ENCODE measurements at places on chromosomes 12 and 14.

DNA sequence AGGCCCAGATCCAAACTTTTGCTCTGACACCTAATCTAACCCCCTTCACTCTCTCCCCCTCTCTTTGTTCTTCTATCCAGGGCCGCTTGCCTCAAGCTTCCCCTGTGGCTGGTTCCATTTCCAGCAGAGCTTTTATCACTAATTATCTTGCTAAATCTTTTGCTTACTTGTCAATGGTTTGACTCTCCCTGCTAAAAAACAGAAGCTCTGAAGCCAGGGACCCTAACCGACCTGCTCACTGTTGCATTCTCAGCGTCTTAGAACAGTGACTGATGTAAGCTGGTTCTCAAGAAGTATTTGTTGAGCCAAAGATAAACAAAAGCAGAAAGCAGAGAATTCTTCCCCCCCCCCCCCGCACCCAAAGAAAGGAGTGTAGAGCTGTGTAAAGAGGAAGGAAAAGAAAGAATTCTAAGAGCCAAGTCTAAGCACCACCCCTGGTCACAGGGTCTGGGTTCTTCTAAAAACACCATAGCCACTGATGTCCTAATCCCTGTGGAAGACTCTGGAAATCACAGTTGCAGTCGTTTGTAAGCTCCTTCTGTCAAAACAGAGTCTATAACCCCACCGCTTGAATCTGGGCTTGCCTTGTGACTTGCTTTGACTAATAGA lies 385.8 kb downstream of the MED13L start:
- no peak for DNase-seq

DNA sequence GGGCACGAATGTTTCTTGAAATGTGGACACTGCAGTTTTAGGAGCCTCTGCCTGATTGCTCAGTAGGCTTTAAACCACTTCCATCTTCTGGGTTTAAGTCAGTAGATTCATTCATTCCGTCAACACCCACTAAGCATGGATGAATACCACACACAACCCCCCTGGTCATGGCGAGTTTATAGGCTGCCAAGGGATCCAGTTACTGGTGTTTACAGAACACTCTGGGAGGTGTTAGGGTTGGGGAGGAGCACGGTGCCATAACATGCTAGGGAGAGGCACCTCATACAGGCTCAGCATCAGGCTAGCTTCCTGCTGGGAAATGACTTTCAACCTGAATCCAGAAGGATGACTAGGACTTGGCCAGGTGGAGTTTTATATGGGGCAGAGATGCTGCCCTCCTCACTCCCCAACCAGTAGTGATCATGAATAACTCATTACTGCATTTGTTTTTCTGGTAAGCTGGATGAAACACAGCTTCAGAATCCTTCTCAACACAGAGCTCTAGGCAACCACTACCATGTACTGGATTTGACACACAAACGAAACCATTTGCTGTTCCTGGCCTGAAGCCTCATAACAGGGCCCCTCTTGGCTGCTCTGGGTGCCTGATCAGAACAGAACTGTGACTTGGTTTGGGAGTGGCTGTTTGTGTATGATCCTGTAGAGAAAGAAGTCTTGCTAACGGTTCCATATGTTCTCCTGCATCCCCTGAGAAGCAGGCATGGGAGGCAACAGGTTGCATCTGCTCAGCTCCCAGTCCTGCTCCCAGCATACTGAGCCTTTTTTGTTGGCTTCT lies 47.9 kb downstream of the FBXW8 start:
- no peak for DNase-seq

DNA sequence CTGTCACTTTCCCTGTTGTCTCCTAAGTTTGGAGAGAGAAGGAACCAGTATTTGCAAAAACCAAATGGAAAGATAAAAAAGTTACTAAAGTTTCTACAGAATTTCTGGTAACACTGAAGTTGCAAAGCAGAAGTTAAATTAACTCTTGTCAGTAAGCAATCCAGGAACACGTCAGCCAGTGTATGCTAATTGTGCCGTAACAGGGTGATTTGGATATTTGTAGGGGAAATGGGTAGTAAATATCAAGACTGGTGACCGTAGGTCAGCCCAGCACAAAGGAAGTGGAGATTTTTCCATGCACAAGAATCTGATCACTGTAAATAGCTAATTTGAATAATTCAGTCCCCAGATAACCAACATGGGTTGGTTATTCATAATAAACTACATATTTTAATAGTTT lies 2.3 kb downstream of the CDKN1B start:
- DNase-seq, result no peak

- no peak for DNase-seq
Measured at GRCh38 chr14:61516118-61516743, 179.1 kb upstream of the HIF1A start.
